Natural killer cell (primary cell): ENCODE measurements at places on chromosomes 1 and 21. TPM values are rescaled to one million over a fixed set of nuclear protein-coding genes. Genes with fewer than 3 reads are reported as not detected.

The TMEM269 gene
- total RNA-seq = 0.33 TPM

The CA6 gene
- not detected for total RNA-seq

The KISS1 gene
- total RNA-seq = not detected

The S100A7 gene
- not detected for total RNA-seq

The RPE65 gene
- total RNA-seq = not detected

The LCE3E gene
- not detected for total RNA-seq

The KHDC4 gene
- 61.9 TPM for total RNA-seq

The SLC1A7 gene
- 16.0 TPM for total RNA-seq

The RGS18 gene
- 17.2 TPM for total RNA-seq

The GJA8 gene
- not detected for total RNA-seq

The TCP10L gene
- 0.93 TPM for total RNA-seq

The ATP1A2 gene
- total RNA-seq = not detected

The KRTAP20-4 gene
- not detected for total RNA-seq

The YTHDF2 gene
- 97.9 TPM for total RNA-seq

The GJB5 gene
- not detected for total RNA-seq

The SYT6 gene
- total RNA-seq = not detected

The S100A3 gene
- total RNA-seq = not detected

The SERPINC1 gene
- total RNA-seq = 0.48 TPM

The FCRL4 gene
- not detected for total RNA-seq
